ENCODE measurements at places on chromosomes 3 and 15. TPM values are rescaled to one million over a fixed set of nuclear protein-coding genes. Genes with fewer than 3 reads are reported as not detected.
A peak's percentile ranks its signal among the peaks of the same experiment; 100 is the strongest.

GRCh38 chr3:63508305-63508704 is 144.2 kb upstream of the SNTN start:
- DNase-seq, result no peak

DNA sequence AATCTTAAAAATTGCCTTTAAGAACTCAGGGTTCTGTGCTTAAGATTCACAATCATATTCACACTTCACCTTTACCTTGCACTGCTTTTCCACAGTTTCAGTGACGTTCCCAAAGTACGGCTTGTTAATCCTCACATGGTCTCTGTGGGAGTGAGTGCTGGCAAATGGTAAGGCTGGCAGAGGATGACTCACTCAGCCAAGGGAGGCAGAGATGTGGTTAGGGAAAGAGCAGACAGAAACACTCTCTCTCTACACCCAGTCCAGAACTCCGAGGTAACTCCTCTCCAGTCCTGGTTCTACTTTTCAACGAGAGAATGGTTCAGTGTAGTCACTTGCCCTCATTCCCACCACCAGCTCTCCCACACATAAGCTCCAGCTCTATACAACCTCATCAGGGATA is 33.1 kb downstream of the RASGRP1 start:
- no peak for DNase-seq

GRCh38 chr3:97257942-97258697 is 443.7 kb downstream of the EPHA6 start:
- DNase-seq, result no peak

DNA sequence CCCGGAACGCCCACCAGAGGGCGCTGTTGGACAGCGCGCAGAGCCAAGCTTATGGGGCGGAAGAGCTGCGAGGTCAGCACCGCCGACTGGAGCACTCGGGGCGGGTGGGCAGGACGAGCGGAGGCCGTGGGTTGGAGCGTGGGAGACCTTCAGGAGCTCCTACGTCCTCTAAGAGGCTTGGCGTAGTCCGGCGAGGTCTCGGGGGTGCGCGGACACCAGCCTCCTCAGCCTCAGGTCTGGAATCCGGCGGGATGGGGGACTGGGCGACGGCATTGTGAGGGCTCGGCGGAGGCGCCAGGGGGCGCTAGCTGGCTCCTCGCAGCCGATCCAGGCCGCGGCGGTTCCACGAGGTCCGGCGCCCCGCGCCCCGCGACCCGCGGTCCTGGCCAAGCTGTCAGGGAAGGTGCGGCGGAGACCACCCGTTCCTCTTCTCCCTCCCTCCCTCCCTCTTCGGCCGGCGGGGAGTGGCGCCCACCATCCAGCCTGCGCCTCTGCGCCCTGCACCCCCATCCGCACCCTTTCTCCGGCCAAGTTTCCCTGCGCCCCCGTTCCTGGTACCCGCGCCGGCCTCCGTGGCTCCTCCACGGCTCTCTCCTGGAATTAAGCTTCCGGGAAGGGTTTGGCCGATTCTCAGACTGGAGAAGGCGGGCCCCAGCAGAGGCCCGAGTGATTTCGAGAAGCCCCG is 24.3 kb upstream of the POLG start:
- DNase-seq, result peak; percentile 83

DNA sequence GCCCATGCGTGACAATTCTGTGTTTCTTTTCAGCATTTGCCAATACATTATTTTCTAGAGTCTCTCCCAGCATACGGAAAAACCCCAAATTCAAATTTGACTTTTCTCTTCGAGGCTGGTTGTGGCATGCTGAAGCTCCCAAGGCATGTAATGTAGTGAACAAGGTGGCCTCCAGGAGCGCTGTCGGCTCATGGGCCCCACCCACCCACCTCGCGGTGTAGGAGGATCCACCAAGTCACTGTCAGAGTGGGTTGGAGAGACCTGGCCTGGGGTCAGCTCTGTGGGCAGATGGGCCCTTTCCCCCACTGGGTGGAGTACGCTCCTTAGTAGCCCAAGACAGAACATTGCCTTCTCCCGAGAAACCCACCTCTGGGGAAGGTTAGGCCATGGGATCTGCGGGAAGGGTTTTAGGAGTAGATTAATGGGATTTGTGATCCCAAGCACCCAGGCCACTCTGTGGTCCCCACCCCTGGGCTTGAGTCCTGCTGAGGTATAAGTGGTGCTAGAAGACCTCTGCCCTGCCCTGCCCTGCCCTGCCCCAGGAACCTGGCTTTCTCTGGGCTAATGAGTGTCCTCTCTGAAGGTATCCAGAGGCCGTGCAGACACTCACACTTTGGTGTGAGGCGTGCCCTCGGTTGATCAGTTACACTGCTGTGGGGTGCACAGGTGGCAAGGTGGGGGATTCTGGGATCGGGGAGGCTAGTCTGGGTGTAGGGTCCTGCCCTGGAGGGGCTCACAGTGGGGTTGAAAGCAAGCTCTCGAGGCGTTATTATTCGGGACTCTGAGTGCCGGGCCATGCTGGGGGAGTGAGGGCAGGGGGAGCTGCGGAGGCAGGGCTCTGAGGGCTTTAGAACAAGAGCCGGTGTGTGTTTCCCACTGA is 97.9 kb downstream of the APBA2 start:
- no peak for DNase-seq

DNA sequence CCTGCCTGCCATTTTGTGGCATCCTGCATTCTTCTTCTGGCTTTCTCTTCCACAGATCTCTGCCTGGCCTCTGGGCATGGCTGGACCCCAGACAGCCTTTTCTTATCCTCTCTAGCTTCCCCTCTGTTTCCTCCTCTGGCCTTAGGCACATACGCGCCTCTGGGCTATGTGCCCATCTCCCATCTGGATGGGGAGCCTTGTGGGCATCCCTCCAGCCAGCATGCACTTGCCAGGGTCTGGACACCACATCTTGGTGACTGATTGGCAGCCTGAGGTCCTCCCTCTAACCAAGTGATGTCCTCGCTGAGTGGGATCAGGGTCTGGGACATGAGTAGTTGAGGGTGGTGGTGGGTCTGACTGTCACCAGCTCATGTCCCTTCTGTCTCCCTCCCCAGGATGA is 12.8 kb downstream of the PLEKHO2 start:
- DNase-seq, result no peak

- DNase-seq, result no peak
These were observed 83.2 kb downstream of the NFKBIZ start for GRCh38 chr3:101932326-101933068.

DNA sequence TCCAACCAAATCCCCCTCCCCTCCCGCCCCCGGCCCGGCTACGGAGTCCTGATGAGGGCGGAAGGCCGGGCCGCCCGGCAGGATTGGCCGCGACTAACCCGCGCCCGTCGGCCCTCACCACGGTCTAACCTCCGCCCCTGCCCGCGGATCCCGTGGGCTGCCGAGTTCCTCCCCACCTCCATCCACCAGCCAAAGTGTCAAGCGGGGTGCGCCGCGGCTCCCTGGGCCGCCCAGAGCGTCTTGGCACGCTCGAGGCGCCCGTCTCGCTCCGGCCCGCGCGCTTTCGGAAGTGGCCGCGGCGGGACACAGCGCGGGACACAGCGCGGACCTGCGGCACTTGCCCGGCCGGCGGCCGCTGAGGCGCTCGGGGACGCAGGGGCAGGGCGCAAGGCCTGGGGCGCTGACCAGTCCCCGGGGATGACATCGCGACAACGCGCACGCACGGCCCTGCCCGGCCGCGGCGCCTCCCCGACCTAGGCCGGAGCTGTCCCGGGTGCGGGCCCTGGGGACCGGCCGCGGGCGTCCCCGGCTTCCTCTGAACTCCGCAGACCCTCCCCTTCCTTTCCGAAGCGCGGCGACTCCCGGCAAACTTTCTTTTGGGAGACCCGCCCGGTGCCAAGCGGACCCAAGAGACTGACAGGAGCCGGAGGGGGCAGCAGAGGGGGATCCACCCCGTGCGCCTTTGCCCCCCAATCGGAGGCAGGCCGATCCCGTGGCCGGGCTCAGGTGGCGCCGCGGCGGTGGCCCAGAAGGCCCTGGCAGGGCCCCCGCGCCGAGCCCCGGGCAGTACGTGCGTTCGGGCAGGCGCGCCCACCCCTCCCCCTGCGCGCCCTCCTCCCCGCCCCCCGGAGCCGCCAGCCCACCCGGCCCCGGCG is 112.8 kb upstream of the ICE2 start:
- DNase-seq, result peak; percentile 72

ZKSCAN7 gene
- total RNA-seq, result 1.8 TPM

NR1I2 gene
- 0.12 TPM for total RNA-seq

SLC22A13 gene
- total RNA-seq, result not detected

GOLGA6B gene
- not detected for total RNA-seq
